Stimulated activated CD8-positive, alpha-beta memory T cell treated with anti-CD3 and anti-CD28 coated beads, Interleukin-2, amount 100 ng/mL, for 1 hour (primary cell): ENCODE measurements at places on chromosomes 3 and 15.
A peak's percentile ranks its signal among the peaks of the same experiment; 100 is the strongest.

- DNase-seq, result no peak
These were observed 26.2 kb downstream of the POLR2M start for GRCh38 chr15:57732526-57733331.

DNA sequence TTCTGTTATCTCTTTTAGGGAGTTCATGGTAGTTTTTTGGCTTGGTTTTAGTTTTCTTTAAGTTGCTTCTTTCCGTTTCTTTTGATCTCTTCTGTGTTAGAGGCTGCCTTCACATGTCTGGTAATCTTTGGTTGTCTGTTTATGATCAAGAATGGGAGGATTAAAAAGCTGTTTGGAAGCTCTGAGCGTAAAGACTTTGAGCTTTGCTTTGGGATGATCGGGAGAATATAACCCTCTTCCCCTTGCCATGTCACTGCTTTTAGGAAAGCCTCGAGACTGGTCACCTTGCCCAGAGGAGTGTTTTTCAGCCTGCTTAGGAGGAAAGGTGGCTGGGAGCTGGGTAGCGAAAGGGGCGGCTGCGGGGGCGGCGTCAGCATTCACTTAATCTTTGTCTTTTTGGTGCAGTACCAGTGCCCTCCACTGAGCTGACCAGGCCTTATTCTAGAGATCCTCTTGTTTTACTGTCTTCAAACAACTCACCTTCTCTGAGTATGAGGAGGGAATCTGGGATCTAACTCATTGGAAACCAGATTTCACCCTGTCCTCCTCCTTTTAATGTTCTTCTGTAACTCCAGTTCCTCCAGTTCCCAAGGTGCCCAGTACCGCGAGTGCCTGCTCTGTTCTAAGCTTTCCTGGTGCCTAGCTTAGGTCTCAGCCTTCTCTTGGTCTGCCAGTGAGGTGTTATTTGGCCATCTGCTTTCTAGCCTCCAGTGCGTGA, 15.5 kb downstream of the TATDN2 start:
- no peak for DNase-seq

DNA sequence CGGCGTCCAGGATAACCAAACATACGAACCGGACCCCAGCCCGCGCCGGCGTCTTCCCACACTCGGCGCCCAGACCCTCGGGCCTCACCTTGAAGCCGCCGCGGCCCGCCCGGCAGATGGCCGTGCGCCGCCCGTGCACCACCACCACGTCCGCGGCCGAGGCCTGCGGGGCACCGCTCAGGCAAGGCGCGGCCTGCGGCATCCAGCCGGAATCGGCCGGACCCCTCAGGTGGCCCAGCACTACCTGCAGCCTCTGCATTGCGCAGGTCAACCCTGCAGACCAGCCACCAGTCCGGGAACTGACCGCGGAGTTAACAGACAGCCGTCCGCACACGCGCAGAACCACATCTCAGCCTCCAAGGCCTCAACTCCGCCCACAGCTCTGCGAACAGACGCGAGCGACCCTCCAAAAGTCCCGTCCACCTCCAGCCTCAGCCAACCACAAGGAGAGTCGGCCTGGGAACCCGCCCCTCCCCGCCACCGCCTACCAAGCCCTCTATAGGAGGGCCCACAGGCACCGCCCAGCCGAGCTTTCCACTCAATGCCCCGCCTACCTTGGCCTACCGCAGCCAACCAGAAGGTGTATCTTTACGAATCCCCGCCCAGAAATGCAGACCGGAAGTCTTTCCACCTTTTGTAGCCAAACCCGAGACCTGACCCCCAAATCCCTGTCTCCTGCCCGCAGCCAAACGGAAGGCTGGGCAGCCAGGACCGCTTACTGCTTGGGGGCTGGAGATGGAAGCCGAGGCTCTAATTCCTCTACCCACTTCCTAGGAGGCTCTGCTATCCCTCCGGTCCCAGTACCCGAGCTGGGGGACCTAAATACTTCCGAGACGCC, at the start of gene ACAA1:
ACAA1 (minus strand) TSS at position 351 of the 838 bp plus-strand sequence; CDS start at position 259, 92 bp downstream.
- peak; percentile 95 for DNase-seq

- DNase-seq, result no peak
These were observed 50.1 kb downstream of the CALML4 start for GRCh38 chr15:68154923-68155559.

- no peak for DNase-seq
These were observed 131.8 kb downstream of the NEK11 start for GRCh38 chr3:131158434-131158833.

GRCh38 chr3:172787746-172788145, 37.2 kb downstream of the ECT2 start:
- DNase-seq, result no peak

DNA sequence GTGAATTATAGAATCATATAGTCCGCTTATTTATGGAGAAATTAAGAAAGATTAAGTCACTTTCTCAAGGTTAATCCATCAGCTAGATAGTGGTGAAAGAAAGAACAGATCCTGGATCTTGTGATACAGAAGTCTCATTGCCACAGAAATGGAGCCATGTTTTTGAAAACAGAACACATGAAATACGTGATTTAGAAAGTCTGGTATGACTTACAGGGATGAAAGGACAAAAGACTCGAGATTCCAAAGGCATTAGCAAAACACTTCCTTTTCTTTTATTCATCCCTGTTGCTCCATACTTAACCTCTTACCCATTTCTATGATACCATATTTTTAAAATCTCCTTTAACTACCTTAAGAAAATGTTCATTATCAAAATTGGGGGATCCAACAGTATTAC, 40.0 kb upstream of the TEX9 start:
- DNase-seq, result no peak

DNA sequence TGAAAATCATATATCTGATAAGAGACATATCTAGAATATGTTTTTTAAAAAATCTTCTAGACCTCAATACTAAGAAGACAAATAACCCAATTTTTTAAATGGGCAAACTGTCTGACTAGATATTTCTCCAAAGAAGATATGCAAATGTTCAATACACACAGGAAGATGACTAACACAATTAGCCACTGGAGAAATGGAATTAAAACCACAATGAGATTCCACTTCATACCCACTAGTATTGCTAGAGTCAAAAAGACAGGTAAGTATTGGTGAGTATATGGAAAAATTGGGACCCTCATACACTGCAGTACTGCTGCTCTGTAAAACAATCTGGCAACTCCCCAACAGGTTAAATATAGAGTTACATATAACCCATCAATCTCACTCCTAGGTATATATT, 33.1 kb upstream of the TOPAZ1 start:
- DNase-seq, result no peak

DNA sequence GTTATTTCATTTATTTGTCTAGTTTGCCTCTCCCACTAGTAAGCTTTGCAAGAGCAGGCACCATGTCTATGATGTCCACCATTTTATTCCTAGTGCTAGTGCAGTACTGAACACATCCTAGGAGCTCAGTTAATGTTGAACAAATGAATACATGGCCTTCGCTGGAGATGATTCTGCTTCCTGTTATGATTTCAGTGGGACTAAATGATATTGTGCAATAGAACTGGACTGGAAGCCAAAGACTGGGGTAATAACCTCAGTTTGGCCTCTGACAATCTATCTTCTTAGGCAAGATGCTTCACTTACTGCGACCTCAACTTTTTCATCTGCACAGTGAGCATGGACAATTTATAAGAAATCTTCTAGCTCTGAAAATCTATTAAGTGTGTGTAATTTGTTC, 191.3 kb downstream of the ADAMTSL3 start:
- no peak for DNase-seq

DNA sequence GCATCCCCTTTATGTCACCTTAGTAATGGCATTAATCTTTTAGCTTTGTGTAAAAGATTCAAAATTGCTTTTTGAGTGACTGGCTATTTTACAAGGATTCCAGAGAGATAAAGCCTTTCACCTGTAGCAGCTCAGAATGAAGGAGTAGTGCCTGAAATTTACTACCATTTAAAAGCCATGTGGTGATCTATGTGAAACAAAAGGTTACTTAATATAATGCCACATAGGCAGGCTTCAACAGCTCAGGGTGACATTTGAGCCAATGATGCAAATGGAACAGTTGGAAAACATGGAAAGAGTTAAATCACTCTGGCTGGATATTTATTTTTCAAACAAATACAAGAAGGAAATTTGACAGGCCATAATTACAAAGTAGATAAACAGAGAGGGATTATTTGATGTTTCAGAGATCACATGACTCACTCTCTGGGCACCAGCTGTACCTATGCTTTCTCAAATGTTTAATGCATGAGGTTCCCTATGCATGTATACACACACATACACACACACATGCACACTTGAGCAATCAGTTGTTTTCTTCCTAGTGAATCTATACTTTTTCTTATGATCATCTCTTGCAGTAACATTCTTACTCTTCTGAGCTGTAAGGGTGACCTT, 171.5 kb downstream of the ZMAT3 start:
- DNase-seq, result no peak

DNA sequence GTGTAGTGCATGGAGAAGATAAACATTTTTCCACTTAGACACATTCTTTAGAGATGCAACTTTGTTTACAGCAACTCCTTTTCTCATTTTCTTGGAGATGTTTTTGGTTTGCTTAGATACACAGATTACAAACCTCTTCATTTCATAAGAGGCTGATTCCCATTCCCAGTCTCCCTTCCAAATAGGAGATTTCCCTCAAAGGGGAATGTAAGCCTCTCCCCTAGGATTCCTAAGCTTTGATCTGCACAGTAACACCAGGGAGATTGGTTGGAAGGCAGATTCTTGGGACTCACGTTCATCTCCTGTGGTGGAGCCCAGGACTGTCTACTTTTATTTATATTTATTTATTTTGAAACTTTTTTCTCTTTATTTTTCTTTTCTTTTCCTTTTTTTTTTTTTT, 63.2 kb downstream of the MCTP2 start:
- no peak for DNase-seq

DNA sequence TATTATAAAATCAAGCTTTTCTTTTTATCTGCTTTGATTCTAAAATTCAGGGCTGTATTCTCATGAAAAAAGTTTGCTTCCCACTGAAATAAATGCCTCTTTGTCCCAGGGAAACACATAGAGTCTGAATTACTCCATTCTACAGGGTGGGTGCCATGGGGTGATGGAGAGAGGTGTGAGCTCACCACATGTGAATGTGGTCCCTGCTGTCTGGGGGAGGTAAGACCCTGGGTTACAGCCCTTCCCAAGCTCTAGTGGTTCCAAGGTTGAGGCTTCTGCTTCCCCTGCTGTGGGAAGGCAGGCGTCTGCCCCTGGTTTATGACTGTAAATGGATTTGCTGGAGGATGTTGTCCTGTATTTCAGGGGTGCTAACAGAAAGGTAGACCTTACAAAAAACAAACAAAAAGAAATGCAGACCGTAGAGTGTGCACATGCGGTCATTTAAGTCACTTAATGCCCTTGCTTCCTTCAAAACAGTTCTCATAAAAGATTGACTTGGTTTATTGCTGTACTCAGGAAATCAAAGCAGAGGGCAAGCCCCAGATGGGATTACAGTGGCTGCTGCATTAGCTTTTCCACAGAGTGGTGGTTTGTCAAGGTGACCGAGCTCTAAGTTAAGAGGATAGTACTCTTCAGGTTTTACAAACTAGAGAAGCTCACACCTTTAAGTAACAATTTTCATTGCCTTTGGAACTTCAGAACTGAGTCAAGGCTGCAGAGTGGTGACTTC, 49.2 kb downstream of the CTDSPL start:
- no peak for DNase-seq

DNA sequence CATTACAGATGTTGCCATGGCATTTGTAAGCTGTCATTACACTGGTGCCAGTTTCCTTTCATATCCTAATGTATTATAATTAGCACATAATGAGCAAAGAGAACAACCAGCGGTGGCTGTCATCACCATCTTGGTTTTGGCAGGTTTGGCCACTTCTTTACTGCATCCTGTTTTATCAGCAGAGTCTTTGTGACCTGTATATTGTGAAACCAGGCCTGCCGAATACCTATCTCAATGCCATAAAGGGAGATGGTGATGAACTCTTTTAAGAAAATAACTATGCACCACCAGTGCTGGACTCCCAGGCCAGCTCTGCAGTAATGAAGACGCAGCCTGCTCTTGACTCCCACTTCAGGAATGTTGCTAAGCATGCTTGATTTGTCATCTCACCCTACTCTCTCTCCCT, 458.1 kb upstream of the NR2F2 start:
- no peak for DNase-seq

GRCh38 chr15:101554115-101554915, 64.8 kb upstream of the PCSK6 start:
- DNase-seq, result no peak

DNA sequence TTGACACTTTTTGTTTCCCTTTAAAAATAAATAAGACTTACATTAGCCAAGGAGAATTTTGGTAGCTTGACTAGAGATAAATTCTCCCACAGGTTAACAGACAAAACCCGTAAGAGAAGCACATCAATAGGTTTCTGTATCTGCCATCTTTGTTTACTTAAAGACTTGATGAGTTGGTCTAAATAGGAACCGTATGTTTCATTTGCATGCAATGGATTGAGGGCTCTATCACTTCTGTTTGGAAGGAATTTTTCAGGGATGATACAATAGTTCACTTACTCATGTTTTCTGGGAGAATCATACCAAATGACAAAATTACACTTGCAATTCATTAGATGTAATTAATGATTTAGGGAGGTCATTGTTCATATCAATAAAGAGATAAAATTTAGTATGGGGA, 631.5 kb upstream of the NR2F2 start:
- DNase-seq, result no peak

GRCh38 chr3:42999212-42999611, 20.1 kb downstream of the GASK1A start:
- DNase-seq, result no peak

- DNase-seq, result no peak
These were observed 180.0 kb upstream of the TGFBR2 start for GRCh38 chr3:30426293-30426993.

DNA sequence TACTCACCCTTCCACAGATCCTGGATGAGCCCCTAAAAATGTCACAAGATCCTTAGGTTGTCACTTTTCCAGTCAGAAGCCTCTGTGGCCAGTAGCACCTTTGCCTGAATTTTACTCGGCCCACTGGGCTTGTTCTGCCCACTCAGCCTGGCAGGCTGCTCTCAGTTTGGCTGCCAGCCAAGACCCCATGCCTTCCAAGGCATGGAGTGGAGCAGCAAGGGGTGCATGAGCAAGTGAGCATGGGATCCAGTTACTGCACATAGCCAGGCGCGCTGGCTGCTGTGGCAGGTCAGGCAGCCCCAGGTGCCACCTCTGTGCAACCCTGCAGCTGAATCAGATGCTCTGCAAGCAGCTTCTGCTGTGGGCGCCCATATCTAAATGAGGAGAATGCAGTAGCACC, 79.3 kb downstream of the CGGBP1 start:
- no peak for DNase-seq

GRCh38 chr3:23835087-23835486, 29.3 kb downstream of the UBE2E1 start:
- DNase-seq, result no peak

- DNase-seq, result no peak
These were observed 697.7 kb downstream of the TUSC7 start for GRCh38 chr3:117407317-117407716.

GRCh38 chr3:51670823-51671733, at the start of gene TEX264:
Gene TEX264, plus strand, starts transcription at chr3:51671252. Its CDS starts 3,053 bp downstream, at chr3:51674305.
- DNase-seq, result peak; percentile 83

DNA sequence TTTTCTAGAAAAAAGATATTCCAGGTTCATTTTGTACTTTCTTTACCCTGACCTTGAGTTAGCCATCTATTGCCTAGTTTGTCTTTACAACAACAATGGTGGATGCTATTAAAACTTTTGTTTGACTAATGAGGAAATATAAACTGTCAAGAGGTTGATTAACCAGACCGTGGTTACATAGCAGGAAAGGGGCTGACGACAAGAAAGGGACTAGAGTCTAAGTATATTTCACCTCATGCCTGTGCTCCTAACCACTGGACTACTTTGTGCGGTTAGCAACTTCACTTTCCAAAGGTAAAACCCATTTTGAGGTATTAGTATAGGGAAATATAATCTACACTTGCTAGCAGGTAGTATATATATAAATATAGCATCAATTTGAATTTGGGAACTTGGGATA, 327.1 kb downstream of the SATB1 start:
- no peak for DNase-seq

- no peak for DNase-seq
These were observed 189.3 kb downstream of the NECTIN3 start for GRCh38 chr3:111260878-111261277.
